CD8-positive, alpha-beta memory T cell (primary cell): ENCODE measurements at places on chromosomes 6 and 20.
A peak's percentile ranks its signal among the peaks of the same experiment; 100 is the strongest.

GRCh38 chr6:81413306-81413705 is 339.2 kb downstream of the TENT5A start:
- H3K4me1 ChIP-seq: no peaks in the 10 kb centered on the region
- no peak for DNase-seq
- H3K4me3 ChIP-seq: no peak overlapping the region

GRCh38 chr20:58141496-58141895 is 87.0 kb downstream of the ANKRD60 start:
- H3K4me1 ChIP-seq: no peaks in the 10 kb centered on the region
- H3K4me3 ChIP-seq: no peak overlapping the region

GRCh38 chr6:1885576-1886011 is 275.9 kb downstream of the FOXC1 start:
- H3K4me3 ChIP-seq: no peak overlapping the region
- H3K36me3 ChIP-seq: no peaks in the 10 kb centered on the region
- no peak overlapping the region for H3K27ac ChIP-seq
- no peaks in the 10 kb centered on the region for H3K4me1 ChIP-seq
- no peaks in the 10 kb centered on the region for H3K27me3 ChIP-seq
- DNase-seq: no peak

DNA sequence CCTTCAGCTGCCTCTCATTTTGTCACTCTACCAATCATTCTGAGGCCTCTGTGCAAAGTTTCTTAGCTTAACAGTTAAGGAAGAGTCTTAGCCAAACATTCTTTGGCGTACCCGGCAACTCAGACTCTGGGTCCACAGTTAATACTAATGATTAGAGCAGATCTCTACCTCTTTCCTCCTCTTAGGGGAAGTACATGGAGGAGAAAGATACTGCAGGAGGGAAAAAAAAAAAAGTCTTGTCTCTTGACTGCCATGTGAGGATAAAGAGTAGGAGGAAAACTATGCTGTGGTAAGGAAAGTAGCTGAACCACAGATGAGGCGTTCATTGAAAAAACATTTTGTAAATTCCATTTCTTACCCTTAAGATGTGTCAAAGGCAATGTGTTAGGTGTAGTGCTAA is 44.0 kb upstream of the MARCKS start:
- no peaks in the 10 kb centered on the region for H3K4me1 ChIP-seq
- DNase-seq: no peak
- no peaks in the 10 kb centered on the region for H3K36me3 ChIP-seq
- no peak overlapping the region for H3K27ac ChIP-seq

GRCh38 chr6:127343809-127344659 is 625 bp upstream of the ECHDC1 start:
- H3K27me3 ChIP-seq: no peaks in the 10 kb centered on the region
- peak overlapping the region; percentile 76 for H3K27ac ChIP-seq
- DNase-seq: no peak
- no peaks in the 10 kb centered on the region for H3K36me3 ChIP-seq

- DNase-seq: no peak
- H3K4me3 ChIP-seq: no peak overlapping the region
- H3K36me3 ChIP-seq: peaks cover 89% of the 10 kb centered on the region
- no peak overlapping the region for H3K27ac ChIP-seq
Measured at GRCh38 chr6:24847402-24847801, 48.7 kb upstream of the ARMH2 start.

- no peak for DNase-seq
- H3K36me3 ChIP-seq: no peaks in the 10 kb centered on the region
- no peaks in the 10 kb centered on the region for H3K27me3 ChIP-seq
- H3K4me3 ChIP-seq: no peak overlapping the region
Measured at GRCh38 chr6:43105538-43106222, 29.6 kb downstream of the PTK7 start.
